ENCODE measurements at places on chromosomes 3 and 15.

- no peak for DNase-seq
Observed at GRCh38 chr15:95304151-95304946, 1026.2 kb upstream of the NR2F2 start.

- no peak for DNase-seq
Observed at GRCh38 chr3:112508860-112509259, 9.6 kb upstream of the BTLA start.

GRCh38 chr3:117822416-117822815 is 1112.8 kb downstream of the TUSC7 start:
- no peak for DNase-seq

- DNase-seq, result no peak
Observed at GRCh38 chr3:35800960-35801459, 161.7 kb downstream of the ARPP21 start.

GRCh38 chr3:129440618-129441190 is 680 bp downstream of the IFT122 start:
- DNase-seq, result no peak

DNA sequence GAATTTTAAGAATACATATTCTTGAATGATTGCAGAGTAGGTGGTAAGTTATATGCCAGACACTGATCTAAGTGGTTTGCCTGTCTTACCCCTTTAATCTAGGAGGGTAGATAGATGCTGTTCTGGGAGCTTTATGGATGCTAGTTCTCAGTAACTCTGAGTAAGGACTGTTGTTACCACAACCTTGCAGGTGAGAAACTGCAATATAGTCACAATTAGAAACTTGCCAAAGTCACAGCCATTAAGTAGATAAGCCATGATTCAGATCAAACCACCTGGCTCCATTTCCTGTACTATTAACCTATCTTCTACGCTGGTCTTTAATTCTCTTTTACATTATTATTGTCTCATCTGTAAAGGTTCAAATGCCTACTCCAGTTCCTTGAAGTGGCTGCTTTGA is 46.8 kb downstream of the UBE2E2 start:
- no peak for DNase-seq

- no peak for DNase-seq
Observed at GRCh38 chr3:108823227-108823626, 641 bp downstream of the TRAT1 start.

- DNase-seq, result no peak
Observed at GRCh38 chr3:66211779-66212178, 9.0 kb upstream of the SLC25A26 start.

- peak; percentile 62 for DNase-seq
Observed at GRCh38 chr3:42651248-42652091, 2.0 kb upstream of the ZBTB47 start.

DNA sequence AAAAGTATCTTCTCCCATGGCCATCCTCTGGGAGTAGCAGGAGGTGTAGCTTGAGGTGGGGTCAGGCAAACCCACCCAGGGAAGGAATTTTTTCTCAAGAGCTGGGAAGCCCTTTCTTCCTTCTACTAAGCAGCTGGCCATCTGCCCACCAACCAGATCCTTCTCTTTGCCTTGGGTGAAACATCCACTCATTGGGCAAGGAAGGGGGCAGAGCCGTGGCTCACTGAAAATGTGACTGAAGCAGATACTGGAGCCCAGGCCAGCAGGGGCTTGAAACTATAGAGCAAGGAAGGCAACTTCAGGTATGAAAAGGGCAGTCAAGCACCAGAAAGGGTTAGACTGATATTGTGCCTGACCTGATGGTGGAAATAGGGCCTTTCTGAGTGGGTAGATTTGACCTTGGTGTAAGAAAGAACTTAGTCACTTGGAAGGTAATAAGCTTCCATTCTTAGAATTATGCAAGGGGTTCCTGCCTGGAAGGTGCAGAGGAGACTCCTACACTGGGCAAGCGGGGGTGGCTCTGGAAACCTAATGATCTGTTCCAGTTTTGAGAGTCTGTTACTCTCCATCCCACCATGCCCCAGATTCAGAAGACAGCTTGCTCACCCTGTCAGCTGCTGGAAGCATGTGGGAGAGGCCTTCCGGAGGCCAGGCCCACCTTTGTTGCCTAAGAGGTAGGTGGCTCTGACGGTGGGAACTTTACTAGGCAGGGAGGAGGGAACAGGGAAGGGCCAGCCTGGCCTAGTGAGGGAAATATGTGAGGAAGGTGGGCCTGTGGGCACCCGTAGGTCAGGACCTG is 22.0 kb upstream of the PLA2G4E start:
- DNase-seq, result no peak

- no peak for DNase-seq
Observed at GRCh38 chr3:73999501-73999900, 374.8 kb upstream of the PDZRN3 start.

DNA sequence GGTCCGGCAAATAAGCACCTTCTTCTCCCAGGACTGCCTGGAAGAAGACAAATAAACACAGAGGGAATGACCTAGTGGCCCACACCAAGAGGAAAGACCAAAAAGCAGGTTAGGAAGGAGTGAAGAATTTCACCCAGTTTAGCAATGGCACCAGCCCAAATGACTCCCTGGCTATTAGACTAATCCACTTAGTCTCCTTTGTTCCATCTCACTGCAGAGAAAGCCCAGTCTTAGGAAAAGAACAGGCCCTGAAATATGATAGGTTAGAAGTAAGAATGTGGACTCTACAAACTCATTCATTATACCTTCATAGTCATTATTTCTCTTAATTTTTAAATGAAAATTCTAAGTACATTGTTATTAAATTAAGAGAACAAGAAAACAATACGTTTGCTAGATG is 23.2 kb downstream of the SERPINI2 start:
- no peak for DNase-seq

- no peak for DNase-seq
Observed at GRCh38 chr3:23041918-23042696, 161.0 kb upstream of the UBE2E2 start.

GRCh38 chr15:82305621-82306048 is 43.0 kb downstream of the SAXO2 start:
- no peak for DNase-seq

DNA sequence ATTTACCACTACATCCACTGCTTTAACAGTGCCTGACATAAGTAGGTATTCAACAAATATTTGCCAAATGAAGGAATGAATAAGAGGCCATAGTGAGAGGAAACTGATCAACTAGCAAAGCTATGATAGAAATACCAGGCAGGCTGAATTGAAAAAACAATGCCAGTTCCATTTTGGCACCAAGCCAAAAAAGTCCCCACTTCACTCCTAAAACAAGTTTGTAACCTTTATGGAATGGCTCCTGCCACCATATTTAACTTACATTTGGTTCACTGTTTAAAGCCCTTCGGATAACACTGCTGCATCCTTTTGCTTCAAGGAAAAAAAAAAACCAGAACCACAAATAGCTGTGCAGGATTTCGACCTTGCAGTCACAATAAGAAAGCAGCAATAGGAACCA is 166.1 kb downstream of the FRMD5 start:
- DNase-seq, result no peak

DNA sequence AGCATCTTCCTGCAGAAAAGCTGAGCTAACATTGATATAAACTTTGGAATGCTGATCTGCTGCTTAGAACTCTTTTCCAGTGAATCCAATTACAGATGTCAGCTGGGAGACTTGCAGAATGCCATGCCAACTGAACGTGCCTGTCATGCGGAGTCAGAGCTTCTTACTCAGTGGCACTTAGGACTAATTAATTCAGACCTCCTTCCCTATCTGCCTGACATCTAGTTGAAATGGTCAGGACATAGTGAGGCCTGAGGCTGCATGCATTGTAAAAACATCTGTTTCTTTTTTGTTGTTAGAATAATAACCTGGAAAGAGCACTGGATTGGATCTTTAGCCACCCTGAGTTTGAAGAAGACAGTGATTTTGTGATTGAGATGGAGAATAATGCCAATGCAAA is 112.6 kb downstream of the USP13 start:
- DNase-seq, result no peak
